ENCODE measurements at places on chromosomes 4 and X.

DNA sequence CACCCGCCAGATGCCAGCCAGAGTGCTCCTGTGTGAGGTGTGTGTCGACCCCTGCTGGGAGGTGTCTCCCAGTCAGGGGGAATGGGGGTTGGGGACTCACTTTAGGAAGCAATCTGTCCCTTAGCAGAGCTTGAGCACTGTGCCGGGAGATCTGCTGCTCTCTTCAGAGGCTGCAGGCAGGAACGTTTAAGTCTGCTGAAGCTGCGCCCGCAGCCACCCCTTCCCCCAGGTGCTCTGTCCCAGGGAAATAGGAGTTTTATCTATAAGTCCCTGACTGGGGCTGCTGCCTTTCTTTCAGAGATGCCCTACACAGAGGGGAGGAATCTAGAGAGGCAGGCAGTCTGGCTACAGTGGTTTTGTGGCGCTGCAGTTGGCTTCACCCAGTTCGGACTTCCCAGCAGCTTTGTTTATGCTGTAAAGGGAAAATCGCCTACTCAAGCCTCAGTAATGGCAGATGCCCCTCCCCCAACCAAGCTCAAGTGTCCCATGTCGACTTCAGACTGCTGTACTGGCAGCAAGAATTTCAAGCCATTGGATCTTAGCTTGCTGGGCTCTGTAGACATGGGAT, 80.8 kb downstream of the CCSER1 start:
- DNase-seq = no peak

GRCh38 chr4:111842336-111842735, 302.9 kb upstream of the FAM241A start:
- DNase-seq = no peak

DNA sequence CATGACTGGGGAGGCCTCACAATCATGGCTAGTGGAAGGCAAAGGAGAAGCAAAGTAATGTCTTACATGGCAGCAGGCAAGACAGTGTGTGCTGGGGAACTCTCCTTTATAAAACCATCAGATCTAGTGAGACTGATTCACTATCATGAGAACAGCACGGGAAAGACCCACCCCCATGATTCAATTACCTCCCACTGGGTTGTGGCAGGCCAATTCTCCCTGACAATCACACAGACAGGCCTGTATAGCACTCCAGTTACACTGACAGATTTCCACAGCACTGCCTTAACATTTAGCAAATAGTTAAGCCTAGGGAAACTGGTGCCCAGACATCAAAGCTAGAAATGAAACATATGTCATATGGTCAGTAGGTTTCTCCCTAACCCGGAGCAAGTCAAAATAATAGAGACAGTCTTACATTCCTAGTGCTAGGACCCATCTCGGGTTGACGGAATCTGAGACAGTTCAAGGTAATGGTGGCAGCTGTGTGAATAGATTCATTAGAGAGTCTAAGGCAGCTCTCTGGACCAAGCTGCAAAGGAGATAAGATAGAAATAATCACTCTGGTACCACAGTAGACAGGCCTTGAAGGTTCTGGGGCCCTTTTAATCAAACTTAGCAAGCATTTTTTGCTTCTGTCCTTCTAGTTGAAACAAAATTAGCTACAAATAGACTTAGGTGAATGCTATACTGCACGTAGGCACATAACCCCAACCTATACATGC, 9.4 kb upstream of the HERC5 start:
- DNase-seq = peak; percentile 56

DNA sequence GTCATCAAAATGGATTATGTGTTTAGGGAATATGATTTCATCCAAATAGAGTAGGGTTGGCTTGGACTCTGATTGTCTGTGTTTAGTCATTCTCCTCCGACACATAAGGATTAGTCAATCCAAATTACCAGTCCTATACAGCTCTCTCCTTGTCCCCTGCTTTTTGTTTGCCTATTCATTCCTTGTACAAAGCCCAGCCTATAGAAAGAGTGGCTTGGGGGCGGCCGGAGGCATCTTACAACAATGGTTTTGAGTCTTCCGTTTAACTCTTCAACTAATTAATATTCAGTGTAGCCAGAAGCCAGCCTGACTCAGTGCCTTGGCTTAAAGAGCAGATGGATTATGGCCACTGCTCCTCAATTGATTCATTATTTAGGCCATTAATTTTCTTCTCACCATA, 796.6 kb upstream of the POU3F4 start:
- no peak for DNase-seq

- DNase-seq = no peak
These were observed 60.5 kb upstream of the RPL34 start for GRCh38 chr4:108559911-108560310.

DNA sequence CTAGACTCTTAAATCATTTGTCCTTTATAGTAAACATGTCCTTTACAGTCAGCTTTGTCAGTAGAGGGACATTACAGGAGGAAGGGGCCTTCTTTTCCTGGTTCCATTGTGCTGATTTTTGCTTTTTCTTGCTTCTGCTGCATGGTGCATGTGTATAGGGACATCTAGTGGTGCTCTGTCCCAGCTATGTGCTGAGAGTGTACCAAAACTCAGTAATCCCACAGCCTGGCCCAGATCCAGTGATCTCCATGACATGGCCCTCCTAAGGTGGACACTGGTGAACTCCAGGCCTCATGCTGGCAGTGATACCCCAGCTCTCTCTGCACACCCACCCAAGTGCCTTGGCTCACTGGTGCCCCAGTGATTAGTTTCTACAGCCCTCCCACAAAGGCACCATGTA, 45.2 kb downstream of the MAGEB17 start:
- no peak for DNase-seq

- no peak for DNase-seq
These were observed 5.8 kb upstream of the CXCL8 start for GRCh38 chr4:73734530-73735001.

- peak; percentile 34 for DNase-seq
These were observed 67.1 kb downstream of the CBR4 start for GRCh38 chr4:168942985-168943384.

- no peak for DNase-seq
These were observed 132.6 kb downstream of the GLUD2 start for GRCh38 chrX:121179972-121180371.

GRCh38 chrX:150465881-150466775, 102.3 kb upstream of the MTM1 start:
- DNase-seq = no peak

- DNase-seq = peak; percentile 79
These were observed at the start of gene SH3RF1 for GRCh38 chr4:169270810-169271691. Gene SH3RF1 (minus strand): TSS chr4:169270956. CDS start chr4:169269212, 1,744 bp downstream.

GRCh38 chr4:159177265-159178150, 74.6 kb downstream of the RAPGEF2 start:
- no peak for DNase-seq

DNA sequence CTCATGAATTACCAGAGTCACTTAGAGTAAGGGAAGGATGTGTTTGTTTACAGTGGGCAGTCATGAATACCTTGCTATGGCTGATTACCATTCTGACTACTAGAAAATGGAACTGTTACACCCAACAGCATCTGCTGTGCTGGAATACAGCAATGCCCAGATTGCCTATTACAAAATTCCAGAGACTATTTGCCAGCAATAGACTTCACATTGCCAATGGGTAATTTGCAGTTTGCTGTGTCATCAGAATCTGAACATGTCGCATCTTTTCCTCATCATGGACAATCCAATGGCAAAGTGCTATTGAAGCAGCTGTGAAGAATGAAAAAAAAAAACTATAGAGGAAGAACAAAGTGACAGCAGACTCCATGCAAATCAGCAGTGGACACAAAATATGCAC, 356.6 kb downstream of the CXXC4 start:
- no peak for DNase-seq

- DNase-seq = peak; percentile 51
These were observed 4.5 kb upstream of the NKX1-1 start for GRCh38 chr4:1410491-1411325.

DNA sequence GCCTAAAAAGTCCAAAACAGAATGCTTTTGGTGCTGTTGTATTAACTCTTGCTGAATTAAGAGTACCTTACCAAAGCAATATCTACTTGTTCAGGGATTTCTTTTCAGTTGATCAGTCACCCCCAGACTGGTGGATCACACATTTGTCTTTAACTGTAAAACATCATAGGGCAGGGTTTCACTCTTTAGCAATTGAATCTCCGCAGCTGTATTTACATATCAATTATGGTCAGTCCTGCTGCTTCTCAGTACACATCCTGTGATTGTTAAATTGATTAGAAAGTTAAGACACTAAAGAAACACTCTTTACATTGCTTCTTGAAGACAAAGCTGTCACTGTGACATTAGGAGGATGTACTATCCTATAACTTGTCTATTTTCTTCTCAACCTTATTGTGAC, 277.1 kb upstream of the ADGRL3 start:
- DNase-seq = no peak

GRCh38 chr4:184648313-184649025, 778 bp downstream of the CASP3 start:
- DNase-seq = peak; percentile 43

DNA sequence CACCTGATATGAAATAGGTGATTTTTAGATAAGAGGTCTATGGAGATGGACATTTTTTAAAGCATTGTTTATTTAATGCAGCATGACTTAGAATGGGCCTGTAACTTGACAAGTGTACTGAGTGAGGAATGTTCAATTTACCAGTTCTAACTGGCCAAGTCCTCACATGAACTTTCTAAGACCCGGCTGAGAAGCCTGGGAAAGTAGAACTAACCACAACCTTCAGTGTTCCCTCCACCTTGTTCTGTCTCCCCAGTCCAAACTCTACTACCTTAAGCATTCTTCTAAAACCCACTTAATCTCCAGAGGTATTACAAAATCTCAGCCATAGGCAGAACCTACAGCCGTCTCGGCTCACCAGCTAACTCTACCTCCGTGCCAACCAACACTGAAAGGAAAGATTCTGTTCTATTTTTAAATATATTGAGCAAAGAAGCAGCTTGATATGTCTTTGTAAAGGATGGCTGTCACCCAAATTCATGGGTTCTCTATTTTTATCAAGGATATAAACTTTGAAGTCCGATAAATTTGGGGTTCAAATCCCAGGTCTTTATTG, 6.8 kb downstream of the PPARGC1A start:
- DNase-seq = no peak

DNA sequence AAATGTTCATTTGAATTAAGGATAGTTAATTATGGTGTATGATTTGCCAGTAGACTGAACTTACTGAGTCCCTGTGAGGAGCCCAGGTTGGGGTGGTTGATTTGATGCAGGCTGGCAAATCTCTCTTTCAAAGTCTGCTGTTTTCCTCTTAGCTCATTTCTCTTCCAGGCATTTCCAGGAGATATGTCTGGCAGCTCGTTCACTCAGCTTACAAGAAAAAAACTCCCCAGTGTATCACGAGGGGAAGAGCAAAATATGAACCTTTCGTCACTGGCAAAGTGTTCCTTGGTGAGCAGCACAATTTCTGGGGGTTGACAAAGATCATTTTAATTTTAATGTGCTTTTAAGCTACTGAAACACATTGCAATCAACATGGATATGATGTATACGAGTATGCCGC, 244.2 kb downstream of the CBLL2 start:
- DNase-seq = no peak

- no peak for DNase-seq
These were observed 42.5 kb downstream of the FAAH2 start for GRCh38 chrX:57329008-57329407.

- no peak for DNase-seq
These were observed 307.9 kb upstream of the F9 start for GRCh38 chrX:139222511-139223200.
